ENCODE measurements at places on chromosomes 16 and 17.

DNA sequence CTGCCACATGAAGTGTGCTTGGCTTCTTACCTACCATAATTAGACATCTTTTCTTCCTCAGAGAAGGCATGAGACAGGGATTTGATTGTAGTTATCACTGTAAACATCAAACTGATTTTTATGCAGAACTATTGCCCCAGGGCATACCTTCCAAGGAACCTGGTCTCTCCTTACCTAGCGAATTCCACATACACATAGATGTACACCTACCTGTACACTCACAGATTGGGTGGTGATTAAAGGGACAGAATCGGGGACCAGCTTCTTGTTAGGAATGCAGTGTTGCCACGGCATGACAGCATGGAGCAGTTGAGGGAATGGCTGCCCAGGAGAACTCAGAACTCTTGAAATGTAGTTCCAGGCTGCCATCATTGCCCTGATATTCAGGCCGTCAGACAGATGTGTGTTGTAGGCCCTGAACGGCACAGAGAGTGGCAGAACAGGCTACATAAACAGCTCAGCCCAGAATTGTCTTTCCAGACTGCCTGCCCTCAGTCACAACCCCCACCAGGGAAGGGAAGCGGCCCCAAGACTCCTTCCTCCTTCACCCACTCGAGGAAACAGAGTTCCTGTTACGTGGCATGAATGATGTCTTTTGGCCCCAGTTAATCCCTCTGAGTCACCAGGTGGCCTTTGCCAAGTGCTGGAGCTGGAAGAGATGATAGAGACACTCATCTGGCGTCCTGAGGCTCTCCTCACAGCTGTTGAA, 17.8 kb upstream of the NAGLU start:
- DNase-seq, result peak; percentile 52

DNA sequence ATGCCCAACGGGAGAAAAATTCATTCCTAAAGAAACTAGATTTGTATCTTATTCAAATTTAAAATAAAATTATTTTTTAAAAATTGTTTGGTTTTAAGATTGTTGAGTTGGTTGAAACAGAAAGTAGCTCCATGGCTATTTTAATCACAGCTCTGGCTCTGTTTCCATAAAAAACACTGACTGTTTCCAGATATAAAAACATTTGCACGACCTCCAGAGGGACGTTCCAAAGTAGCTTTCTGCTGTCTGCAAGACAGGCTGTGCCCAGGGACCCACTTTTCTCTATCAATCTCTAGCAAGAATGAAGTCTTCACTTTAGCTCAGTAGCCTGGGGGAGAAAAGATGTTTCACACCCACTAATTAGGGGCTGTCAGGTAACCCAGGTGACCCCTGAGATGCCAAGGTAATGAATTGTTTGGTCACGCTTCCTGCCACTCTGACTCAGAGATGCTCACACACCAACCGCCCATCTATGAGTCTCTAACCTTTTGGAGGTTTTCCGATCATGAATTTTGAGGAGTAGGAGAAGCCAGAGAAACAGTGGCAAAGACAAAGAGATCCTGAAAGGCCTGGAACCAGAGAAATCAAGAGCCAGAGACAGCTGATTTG, 220.1 kb upstream of the SOX9 start:
- no peak for DNase-seq

DNA sequence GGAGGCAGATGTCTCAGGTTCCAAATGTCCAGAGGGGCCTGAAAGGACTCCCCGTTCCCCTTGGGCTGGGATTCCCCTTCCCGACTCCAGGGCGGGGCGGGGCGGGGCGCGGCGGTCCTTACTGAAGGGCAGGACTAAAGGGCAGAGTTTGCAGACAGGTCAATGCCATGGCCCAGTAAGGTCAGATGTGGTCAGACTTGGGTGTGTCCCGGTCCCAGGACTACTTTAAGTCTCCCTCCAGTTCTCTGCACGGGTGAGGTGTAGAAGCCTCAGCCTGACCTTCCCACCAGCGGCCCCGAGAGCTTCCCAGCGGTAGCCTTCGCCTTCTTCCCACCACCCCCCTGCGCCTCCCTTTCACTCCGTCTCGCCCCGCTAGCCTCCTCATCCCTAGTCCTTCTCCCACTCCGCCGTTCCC, 532 bp downstream of the KDM6B start:
- peak; percentile 70 for DNase-seq

GRCh38 chr16:48172682-48173081, 16.9 kb upstream of the ABCC12 start:
- no peak for DNase-seq

DNA sequence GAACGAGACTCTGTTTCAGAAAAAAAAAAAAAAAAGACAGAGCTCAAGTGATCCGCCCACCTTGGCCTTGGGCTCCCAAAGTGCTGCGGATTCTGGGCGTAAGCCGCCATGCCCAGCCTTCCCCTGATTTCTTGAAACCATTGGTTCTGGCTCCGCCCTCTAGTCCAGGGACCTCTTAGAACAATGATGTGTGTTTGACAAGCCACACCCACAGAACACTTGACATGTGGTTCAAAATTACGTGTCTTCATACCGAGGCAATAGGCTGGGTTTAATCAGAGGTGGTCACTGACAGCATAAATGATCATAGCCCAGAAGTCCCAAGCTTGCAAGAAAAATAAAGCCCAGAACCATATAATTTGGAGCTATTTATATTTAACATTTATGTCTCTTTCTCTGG, 23.0 kb downstream of the KNOP1 start:
- no peak for DNase-seq

- DNase-seq, result no peak
These were observed at the start of gene IL34 for GRCh38 chr16:70646260-70647241. Gene IL34, plus strand, starts transcription at chr16:70646559. Its CDS starts 389 bp downstream, at chr16:70646948.

DNA sequence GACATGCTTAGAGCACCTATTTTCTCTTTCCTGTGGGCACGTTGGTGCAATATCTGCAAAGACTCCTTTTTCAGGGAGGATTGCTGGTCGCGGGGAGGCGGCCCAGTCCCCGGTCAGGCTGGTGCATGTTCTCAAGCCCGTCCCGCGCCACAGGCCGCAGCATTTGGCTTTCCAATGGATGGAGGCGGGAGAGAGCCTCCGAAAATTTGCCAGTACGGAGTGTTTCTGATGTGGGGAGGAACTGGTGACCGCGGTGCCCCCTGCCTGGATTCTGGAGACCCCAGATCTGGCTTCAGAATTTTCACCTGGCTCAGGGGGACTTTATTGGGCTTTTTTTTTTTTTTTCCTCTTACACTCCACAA, 2.3 kb downstream of the CMIP start:
- DNase-seq, result no peak

GRCh38 chr17:2482218-2482617, 29.5 kb downstream of the METTL16 start:
- no peak for DNase-seq

DNA sequence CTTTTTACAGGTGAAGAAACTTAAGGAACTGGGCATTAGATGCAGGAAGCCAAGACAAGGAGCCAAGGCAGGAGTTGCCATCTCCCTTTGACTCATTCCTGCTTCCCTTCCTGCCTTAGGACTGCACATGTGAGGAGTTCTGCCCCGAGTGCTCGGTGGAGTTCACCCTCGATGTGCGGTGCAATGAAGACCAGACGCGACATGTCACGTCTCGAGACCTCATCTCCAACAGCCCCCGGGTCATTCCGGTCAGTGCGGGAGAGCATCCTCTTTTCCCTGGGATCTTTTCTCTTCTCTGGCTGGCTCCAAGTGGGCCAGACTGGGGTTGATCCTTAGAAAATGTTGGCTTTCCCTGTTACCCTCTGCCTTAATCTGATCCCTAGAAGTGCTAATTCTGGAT, 6.6 kb downstream of the POLR2C start:
- no peak for DNase-seq

GRCh38 chr16:49821156-49821555, 34.8 kb downstream of the ZNF423 start:
- no peak for DNase-seq

DNA sequence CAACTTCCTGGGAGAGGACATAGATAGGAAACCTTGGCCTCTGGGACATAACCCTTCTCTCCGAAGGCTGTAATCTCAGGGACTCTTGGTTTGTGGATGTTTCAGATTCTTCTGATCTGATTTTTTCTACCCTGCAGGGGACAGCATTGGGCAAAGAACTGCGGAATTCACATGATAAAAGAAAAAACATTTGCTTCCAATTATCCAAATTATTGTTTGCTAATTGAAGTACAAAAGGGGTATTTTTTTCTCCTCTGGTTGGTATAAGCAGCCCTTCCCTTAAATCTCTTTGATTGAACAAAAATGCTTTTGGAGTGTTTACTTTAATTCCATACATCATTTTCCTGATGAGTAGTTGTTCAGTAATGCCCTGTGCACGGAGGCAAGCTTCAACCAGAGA, 251.7 kb upstream of the IRX3 start:
- no peak for DNase-seq

- DNase-seq, result no peak
These were observed 8.1 kb upstream of the FOXF1 start for GRCh38 chr16:86501989-86502855.

- DNase-seq, result no peak
These were observed at the start of gene TNFSF13 for GRCh38 chr17:7558544-7559319. Gene TNFSF13, plus strand, starts transcription at chr17:7558750. Its CDS starts 290 bp downstream, at chr17:7559040.

GRCh38 chr16:31376705-31377104, 16.4 kb upstream of the ITGAD start:
- no peak for DNase-seq

DNA sequence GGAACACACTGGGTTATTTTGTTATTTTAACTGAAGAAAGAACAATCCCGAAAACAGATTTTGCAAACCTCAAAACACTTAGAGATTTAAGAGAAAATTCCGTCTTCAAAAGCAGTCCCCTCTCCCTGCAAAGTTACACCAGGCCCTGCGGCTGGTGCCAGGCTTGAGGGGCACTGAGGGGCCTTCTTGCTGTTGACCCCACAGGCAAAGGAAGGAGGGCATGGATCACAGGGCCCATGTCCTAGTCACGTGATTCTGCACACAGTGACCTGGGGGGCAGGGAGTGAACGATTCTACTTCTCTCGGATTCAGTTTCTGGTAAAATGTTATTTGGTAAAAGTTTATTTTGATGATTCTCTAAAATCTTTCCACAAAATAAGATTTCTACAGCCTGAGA, 55.3 kb upstream of the FASN start:
- no peak for DNase-seq

DNA sequence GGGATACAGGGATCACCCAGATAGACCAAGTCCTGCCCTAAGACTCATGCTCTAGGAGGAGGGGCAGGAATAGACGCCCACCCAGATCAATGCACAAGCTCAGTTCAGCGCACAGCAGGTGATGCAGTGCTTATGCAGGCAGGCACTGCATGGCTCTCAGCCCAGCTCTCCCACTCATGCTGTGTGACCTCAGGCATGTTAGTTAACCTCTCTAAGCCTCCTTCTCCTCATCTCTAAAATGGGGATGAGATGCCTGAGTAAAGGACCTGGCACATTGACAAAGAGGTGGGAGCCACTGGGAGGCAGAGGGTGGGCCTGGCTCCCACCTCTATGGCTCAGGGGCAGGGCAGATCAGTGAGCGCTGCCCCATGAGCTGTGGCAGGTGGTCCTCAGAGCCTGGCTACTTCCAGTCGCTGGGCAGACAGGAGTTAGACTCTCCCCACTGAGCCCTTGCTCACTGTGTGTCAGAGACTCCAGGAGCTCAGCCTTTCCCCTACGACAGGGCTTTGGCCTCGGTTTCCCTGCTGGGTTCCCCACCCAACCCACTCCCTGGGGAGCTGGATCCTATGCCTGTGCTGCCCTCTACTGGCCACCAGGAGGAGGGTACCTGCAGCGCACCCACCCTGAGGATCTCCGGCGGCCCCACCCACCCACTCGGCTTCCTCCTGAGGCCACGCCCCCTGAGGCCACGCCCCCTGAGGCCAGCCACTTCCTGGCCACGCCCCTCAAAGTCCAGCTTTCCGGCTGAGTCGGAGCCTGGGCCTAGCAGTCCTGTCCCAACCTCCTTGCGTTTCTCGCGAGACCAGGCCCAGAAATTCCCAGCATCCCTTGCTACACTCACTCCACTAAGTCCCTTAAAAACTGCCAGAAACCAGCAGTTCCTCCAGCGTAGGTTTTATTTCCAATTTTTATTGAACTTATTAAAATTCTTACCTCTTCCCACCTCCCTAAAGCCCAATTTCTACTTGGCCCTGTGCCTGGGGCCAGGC, 196.1 kb downstream of the GSG1L start:
- peak; percentile 40 for DNase-seq

DNA sequence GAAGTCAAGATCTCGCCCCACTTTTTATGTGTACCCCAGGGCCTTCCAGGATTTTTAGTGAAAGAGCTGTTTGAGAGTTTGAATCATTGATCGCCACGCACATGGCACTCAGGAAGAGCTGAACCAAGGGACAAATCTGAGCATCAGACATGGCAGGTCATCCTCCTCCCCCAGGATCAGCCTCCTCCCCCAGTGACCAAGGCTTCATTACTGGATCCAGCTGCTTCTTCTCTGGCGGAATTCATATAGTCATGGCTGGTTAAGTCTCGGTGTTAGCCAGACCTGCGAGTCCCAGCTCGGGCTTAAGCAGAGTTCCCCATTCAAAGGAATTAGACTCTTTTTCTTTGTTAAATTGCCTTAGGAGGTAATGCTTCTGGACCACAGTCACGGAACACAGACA, 32.5 kb downstream of the CDRT4 start:
- no peak for DNase-seq

- no peak for DNase-seq
These were observed 28.1 kb downstream of the GRIN2C start for GRCh38 chr17:74831444-74832146.

- peak; percentile 67 for DNase-seq
These were observed 1.7 kb upstream of the NLRP1 start for GRCh38 chr17:5585836-5586521.

GRCh38 chr17:73096866-73097265, 4.4 kb upstream of the SLC39A11 start:
- peak; percentile 41 for DNase-seq

DNA sequence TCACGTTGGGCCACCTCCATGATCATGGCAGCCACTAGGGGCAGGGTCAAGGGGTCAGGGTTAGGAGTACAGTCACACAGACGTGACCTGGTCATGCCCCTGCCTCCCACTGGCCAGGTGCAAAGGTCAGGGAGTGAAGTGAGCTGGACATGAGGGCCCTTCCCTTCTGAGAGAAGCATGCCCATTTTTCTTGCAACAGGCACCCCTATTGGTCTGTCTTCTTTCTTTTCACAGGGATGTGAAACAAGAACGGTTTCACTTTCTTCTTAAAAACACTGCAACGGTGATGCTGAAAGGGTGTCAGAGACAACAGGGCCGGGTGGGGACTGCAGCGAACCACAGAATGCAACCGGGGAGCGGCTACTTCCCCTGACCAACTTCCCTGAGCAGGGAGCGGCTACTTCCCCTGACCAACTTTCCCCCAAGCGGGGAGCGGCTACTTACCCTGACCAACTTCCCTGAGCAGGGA, 52.1 kb upstream of the DOC2B start:
- DNase-seq, result no peak

- DNase-seq, result no peak
These were observed 18.3 kb downstream of the RARA start for GRCh38 chr17:40327244-40327729.

Data from CD4-positive, alpha-beta T cell (primary cell).